CD4-positive, alpha-beta T cell treated with Interleukin-4 for 1 hour (primary cell): ENCODE measurements at places on chromosomes 11 and 22.

DNA sequence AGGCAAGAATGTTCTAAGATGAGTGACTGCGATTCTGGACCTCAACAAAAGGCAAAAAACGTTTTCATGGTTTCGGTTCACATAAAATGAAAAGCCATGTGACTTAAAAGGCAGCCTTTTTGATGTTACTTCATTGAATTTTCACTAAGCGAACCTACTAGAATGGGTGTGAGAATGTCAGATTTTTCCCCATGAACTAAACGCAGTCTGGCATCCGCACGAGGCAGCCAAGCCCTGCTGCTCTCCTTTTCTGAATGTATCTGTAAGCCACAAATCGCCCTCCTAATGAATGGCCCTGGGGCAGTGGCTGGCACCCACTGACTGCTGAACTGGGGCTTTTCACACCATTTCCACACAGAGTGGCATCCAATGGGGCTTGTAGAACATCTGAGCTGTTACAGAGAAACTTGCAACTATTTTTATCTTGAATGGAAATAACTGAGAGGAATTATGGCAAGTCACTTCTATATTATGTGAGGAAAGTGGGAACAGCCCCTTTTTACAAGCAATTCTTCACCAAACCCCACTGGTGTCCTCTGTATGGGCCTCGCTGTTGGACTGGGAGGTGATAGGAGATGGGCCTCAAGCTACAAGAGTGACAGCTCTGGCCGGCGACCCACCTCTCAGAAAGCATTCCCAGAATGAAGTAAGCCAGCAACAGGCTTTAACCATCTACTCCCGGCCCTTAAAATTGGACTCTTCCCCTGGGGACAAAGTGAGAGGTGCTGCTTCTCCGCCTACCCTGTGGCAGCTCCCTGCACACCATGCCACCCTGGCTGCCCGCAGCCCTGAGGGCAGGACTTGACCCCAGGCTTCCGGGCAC is 29.4 kb downstream of the PPP2R1B start:
- DNase-seq: no peak

GRCh38 chr11:130528298-130529261 is 80.1 kb downstream of the ADAMTS15 start:
- DNase-seq: no peak

DNA sequence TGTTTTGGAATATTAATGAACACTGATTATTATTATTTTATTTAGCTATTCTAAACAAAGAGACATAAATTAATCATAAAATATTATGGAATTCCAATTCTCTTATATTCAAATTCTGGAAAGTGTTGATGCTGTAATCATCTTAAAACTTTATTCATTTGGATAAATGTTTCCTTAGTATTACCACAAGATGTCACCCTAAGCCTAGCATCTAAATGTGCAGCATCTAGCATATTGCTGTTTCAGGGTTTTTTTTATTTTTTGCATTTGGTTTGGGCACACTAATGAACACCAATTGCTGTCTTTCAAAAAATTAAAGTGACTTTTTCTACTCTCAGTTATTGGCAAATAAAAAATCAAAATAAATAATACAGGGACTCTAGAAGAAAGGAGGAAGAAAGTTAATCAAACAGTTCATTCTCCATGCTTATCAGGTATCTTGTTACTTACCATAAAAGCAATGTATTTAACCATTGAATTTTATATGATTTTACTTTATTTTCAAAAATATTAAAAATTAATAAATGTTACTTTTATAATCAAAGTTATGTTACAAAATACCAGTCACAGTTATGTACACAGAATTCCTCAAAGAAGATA is 31.8 kb downstream of the DLG2 start:
- peak; percentile 68 for DNase-seq

DNA sequence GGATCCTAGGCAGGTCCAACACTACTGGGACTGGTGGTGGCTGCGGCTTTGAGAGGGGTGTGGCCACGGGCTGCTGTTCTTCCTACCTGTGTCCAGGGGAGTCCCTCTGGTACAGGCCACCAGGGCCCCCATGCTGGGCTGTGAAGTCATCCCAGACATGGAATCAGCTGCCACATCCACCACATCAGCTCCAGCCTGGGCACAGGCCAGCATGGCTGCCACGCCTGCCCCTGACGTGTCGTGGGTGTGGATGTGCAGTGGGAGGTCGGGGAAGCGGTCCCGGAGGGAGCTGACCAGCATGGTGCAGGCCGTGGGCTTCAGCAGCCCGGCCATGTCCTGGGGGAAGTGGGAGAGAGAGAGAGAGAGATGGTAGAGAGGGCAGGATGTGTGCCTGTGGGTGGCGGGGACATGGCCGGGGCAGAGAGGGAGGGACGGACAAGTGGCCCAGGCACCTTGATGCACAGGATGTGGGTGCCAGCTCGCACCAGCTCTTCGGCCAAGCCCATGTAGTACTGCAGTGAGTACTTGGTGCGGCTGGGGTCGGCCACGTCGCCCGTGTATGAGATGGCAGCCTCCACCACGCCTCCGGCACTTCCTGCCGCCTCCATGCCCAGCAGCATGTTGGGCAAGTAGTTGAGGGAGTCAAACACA is 6.2 kb upstream of the LRFN4 start:
- no peak for DNase-seq

DNA sequence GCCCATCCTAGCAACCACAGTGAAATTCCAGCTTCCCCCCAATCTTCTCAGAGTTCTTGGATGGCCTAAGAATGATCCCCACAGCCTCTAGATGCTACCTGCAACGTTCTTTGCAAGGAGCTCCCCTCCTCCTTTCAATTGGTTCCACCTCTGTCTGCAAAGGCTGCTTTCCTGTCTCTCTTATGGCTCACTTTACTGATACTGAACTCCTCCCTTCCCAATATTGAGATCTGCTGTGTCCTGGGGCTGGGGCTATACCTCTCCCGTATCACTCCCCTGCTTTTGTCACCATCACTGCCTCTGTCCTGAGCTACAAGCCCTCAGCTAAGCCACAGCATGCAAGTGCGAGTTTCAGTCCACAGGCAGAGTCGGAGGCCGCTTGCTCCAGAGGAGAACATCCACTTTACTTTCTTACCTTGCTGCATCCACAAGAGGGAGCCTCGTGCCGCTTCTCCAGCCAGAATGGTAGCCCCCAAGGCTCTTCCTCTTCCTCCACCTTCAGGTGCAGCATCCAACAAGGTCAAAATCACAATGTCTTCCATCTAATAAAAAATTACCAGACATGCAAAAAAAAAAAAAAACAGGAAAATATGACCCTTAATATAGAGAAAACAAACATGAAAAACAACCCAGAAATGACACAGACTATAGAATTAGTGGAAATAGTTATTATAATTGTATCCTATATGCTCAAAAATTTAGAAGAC is 48.6 kb upstream of the TMEM45B start:
- DNase-seq: no peak

DNA sequence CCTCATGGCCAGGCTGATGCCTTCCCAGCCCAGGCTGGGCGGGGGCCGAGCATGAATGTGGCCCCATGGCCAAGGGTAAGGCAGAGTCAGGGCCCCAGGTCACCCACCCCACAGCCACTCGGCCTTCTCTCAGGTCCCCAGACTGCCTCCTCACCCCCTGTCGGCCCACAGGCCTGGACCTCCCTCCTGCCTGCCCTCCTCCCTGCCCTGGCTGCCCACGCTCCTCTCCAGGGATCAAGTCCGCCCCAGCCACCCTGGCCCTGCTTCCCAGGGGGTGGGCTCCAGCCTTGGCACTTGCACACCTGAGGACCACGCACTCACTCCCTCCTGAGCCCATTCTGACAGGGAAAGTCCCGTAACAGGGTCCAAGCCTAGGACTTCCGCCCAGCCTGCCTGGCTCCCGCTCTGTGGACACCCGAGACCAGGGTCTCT is 37.8 kb upstream of the TH start:
- DNase-seq: no peak

GRCh38 chr11:8658321-8659057 is 24.0 kb downstream of the TRIM66 start:
- no peak for DNase-seq

DNA sequence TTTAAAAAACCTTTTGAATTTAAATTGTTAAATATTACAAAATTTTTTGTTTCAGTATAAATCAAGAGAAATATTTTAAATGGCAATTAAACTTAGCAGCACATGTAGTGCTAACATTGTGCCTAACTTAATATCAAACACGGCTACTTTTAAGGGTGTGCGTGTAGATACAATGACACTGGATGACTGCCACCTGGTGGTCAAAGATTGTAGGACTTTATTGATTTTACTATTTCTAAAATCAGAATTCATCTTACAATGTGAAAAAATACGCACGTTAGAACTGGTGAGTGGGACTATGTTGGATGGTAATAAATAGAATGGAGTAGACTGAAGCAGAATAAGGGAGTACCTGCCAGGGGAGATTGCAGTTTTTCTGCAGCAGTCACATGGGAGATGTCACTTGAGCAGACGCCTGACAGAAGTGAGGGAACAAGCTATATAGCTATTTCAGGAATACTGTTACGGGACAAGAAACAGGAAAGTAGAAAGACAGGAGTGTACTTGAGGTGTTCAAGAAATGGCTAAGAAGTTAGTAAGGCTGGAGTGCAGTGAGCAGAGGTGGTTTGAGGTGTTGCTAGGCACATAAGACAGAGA is 52.9 kb downstream of the UVRAG start:
- DNase-seq: peak; percentile 67

DNA sequence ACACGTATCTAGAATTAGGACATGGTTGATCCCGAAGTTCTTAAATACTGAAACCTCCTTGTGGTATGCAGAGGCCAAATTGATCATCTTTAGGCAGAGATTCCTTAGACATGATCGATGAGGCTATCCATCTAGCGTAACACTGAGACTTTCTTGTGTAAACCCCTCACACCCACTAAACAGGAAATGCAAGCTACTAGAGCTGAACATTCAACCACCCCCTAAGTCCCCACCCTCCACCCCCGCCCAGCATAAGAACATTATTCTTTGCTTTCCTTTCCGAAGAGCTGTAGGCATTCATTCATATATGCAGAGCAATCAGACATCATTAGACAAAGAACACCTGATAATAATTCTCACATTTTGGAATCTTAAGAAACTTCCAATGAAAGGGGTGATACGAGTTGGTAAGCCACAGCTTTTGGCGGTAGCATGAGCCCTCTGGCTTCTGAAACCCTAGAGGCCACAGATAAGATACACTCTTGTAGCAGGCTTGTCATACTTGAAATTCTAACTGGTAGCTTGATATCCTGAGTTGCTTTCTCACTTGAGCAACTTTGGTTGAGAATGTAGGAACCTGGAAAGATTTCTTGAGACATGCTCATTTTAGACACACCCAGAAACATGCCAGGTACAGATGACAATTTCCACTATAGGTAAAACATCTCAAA is 42.2 kb downstream of the FLI1 start:
- no peak for DNase-seq

GRCh38 chr11:125348674-125349309 is 147.3 kb downstream of the FEZ1 start:
- peak; percentile 28 for DNase-seq

GRCh38 chr11:12402025-12402424 is 24.7 kb downstream of the PARVA start:
- DNase-seq: no peak

- no peak for DNase-seq
These were observed 439.6 kb upstream of the CCDC90B start for GRCh38 chr11:83725728-83726127.

DNA sequence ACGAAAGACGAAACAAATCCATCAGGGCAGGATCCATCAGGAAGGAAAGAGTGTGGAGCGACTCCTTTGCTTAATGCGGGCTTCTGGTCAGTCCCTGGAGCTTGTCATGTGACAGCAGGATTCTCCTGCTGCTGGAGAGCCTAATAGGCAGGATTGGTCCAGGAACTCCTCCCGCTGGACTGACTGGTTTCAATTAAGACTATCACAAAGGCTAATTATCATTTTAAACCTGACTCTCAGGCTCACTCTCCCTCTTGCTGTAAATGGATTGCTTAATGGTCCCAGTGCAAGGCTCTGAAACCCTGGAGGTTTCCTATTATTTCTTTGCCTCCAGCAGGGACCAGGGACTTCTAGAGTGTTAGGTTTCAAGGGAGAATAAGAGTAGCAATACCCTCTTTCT is 493.8 kb downstream of the NTM start:
- DNase-seq: no peak

DNA sequence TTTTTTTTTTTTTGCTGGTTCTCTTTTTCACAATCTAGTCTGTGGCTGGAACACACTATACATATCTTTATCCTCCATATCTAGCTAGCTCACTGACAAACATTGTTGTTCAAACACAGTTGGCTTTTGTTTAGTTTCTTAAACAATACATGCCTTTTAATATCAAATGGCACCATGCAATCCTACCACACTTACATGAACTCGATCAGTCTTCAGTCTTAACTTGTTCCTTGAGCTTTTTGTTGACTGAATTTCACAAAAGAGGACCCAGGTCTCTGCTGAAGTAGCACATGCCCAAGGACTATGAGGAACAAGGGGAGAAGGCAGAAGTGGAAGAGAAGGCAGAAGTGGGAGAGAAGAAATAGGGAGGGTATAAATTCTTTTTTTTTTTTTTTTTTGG is 25.5 kb downstream of the TMEM123 start:
- DNase-seq: no peak

DNA sequence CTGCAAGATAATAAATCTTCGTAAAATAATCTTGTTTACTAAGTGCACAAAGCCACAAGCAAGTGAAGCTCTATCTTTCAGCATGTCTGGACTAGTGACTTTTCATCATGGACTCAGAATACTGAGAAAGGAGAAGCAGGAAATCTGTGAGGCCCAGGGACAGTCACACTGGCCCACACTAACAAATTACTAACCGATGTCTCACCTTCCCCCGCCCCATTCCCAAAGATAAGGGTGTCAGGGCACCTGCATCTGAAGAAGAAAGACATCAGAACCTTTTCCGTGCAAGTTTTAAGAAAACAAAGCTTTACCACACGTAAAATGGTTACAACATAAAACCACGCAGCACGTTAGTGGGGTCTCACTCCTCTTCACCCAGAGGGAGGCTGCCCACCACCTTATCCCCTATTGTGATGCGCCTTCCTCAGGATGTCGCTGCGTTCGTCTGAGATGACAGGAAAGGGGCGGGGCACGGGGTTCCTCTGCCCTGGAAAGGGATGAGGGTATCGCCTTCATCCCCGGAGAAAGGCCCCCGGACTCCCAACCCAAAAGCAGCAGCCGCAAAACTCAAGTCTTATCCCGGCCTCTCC is 616 bp downstream of the BTBD10 start:
- DNase-seq: peak; percentile 56

DNA sequence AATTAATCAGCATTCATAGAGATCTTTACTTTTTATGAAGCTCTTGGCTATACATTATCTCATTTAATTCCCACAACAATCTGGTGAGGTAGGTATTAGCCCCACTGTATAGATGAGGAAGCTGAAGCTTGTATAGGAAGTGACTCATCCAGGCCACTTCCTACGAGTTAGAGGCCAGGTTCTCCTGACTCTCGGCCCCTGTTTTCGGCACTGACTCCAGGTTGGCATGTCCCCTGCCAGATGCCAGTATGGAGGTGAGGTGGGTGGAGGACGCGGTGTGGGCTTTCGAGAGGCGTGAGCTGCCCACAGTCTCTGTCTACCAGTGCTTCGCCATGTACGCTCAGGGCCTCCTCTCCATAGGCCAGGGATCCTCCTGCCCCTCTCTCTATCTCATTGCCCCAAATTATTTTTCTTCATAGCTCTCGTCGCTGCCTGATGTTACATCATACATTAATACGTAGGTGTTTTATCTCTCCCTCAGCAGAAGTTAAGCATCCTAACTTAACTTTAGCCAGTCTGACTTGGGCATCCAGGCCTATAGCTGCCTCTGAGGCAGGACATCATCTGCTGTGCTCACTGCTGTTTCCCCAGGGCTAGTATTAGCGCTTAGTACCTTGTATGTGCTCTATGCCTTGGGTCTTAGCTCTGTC is 9.0 kb downstream of the DGAT2 start:
- peak; percentile 47 for DNase-seq
